ENCODE measurements at places on chromosomes 4 and X.

GRCh38 chr4:168893807-168894206, 116.2 kb downstream of the CBR4 start:
- peaks cover 6% of the 10 kb centered on the region for H3K4me1 ChIP-seq
- no peaks in the 10 kb centered on the region for H3K27me3 ChIP-seq
- peaks cover 62% of the 10 kb centered on the region for H3K36me3 ChIP-seq
- DNase-seq = no peak
- no peak overlapping the region for H3K4me3 ChIP-seq
- no peak overlapping the region for H3K27ac ChIP-seq

DNA sequence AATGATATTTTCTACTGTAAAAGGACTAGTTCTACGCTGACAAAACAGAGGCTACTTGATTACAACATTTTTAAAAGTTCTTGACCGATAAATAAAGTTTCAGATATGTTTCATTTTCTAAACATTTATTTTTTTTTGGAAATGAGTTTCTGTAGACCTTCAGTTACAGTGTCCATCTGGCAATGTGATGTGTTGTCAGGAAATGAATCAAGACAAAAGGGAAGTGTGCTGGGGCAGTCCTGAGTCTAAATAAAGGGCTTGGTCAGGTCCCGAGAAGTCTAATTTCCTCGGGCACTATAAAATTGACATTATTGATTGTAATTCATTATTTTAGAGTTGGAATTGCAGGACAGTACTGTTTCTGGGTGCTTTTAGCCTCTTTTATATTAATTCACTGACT, 57.0 kb upstream of the FTHL17 start:
- no peaks in the 10 kb centered on the region for H3K36me3 ChIP-seq
- H3K4me3 ChIP-seq = no peak overlapping the region
- DNase-seq = no peak
- no peak overlapping the region for H3K27ac ChIP-seq

- H3K27ac ChIP-seq = no peak overlapping the region
- DNase-seq = no peak
- no peak overlapping the region for H3K4me3 ChIP-seq
- no peaks in the 10 kb centered on the region for H3K27me3 ChIP-seq
- no peaks in the 10 kb centered on the region for H3K36me3 ChIP-seq
Measured at GRCh38 chr4:141432000-141432712, 204.2 kb upstream of the IL15 start.

DNA sequence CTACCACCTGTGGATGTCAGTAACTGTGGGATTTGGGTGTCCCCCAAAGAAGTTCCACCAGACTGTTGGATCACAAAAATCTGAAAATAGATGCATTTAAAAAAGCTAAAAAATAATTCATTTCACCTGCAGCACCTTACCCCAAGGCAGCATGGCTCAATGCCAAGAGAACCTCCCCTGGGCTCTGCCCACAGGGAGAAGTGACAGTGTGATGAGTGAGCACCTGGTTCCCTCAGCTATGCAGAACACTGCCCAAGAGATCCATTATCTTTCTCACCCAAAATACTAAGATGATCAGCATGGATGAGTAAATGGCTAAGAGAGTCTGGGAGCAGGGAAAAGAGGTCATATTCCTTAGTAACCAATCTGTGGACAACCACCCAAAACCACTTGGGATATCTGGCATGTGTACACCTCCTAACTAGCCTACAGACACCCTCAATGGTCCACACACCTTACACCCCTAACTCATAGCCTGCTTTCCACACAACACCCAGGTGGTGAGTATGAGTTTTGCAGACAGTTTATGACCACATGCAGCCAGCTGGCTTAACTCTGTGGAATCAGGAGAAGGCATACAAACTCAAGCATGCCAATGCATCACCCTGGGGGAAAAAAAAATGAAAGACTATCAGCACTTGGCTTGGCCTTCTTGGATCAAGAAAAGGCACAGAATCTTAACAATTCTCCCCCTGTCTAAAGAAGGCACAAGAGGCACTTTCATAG, 416.5 kb upstream of the SMIM31 start:
- H3K27ac ChIP-seq = no peak overlapping the region
- H3K4me1 ChIP-seq = no peaks in the 10 kb centered on the region
- no peaks in the 10 kb centered on the region for H3K27me3 ChIP-seq
- no peaks in the 10 kb centered on the region for H3K36me3 ChIP-seq

DNA sequence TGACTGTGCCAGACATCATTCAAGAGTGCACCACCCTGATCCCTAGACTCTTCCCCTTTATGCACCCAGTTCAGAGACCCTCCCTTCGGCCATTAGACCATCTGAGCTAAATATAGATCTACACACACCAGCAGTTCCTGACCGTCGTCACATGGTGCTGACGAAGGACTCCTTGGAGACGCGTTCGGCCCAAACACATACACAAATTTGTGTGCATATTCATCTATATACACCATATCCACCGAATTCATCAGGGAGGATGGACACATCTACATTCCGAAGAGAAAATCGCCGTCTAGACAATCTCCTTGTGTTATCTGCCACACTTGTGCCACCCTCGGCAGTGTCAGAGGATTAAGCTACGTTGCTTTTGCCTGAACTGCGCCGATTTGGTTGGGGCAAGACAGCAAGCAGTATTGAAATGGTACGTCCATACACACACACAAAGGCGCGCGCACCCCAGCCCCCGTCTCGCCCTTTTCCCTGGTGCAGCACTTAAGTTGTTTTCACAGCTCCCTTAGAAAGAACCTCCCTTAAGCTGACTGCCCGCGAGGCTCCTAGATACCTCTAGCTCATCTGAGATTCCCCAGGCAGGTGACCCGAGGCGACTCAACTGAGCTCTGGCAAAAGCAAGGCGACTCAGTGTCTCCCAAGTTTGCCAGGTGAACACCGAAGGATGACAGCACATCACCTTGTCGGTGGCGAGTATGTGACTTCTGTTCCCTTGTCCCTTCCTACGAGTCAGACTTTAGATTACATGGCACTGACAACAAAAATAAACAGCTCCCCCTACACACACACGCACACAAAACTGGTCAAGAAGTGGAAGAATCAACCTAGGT, 1.0 kb downstream of the RASGEF1B start:
- no peaks in the 10 kb centered on the region for H3K27me3 ChIP-seq
- H3K36me3 ChIP-seq = no peaks in the 10 kb centered on the region
- peaks cover 29% of the 10 kb centered on the region for H3K4me1 ChIP-seq
- peak overlapping the region; percentile 89 for H3K27ac ChIP-seq
- no peak for DNase-seq
- peak overlapping the region; percentile 57 for H3K4me3 ChIP-seq

- no peak overlapping the region for H3K27ac ChIP-seq
- no peak overlapping the region for H3K4me3 ChIP-seq
- H3K27me3 ChIP-seq = no peaks in the 10 kb centered on the region
- no peaks in the 10 kb centered on the region for H3K4me1 ChIP-seq
- no peak for DNase-seq
Measured at GRCh38 chr4:133472244-133472643, 323.1 kb downstream of the PCDH10 start.

DNA sequence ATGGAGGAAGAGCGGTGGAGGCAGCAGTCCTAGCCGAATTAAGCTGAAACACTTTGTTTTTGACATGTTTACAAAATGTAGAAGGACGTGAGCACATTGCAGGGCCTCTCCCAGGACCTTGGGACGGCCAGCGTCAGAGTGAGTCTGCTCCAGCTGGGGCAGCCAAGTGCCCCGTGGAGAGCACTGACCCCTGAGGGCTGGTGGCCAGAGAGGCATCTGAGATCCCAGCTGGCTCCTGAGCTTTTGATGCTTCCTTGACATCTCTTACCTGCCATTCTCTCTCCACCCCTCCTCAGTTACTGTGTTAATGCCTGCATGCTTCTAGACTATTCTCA, 24.7 kb downstream of the NAT8L start:
- no peak for DNase-seq
- H3K27me3 ChIP-seq = no peaks in the 10 kb centered on the region
- no peaks in the 10 kb centered on the region for H3K4me1 ChIP-seq
- no peak overlapping the region for H3K4me3 ChIP-seq
- H3K36me3 ChIP-seq = no peaks in the 10 kb centered on the region

DNA sequence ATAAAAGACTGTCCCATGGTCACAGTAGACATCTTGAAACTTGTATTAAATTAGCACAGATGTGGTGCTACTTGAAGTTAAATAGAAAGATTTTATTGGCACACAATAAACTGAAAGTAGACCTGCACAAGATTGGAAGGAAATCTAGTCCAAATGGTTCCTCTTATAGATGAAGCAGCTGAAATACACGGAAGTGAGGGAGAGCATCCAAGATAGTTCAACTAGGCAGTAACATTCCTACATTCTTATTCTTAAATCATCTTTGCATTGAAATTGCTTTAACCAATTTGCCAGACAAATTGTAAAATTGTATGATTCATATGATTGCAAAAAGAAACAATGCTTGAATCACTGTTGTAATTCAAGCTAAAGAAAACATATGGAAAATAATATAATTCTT, 87.6 kb upstream of the VCX3B start:
- no peaks in the 10 kb centered on the region for H3K36me3 ChIP-seq
- H3K27me3 ChIP-seq = no peaks in the 10 kb centered on the region
- DNase-seq = no peak
- H3K4me3 ChIP-seq = no peak overlapping the region

DNA sequence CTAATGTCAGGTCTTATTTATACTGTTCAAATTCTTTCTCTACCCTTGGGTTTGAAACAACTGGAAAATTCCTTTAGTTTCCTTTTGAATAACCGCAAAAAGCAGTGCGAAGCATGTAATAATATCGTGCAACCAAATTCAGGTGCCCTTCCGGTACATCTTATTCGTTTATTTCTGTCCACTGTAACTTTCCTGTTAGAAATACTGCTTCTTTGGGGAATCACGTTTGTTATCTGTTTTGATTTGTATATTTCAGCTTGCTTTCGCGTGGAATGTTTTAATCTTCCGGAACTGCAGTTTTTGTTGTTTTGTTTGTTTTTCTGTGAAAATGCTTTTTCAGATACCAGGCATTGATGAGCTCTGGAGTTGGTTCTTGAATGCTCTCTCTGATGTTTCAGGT, 85.7 kb upstream of the HPRT1 start:
- no peak for DNase-seq
- peaks cover 18% of the 10 kb centered on the region for H3K4me1 ChIP-seq
- no peaks in the 10 kb centered on the region for H3K27me3 ChIP-seq

DNA sequence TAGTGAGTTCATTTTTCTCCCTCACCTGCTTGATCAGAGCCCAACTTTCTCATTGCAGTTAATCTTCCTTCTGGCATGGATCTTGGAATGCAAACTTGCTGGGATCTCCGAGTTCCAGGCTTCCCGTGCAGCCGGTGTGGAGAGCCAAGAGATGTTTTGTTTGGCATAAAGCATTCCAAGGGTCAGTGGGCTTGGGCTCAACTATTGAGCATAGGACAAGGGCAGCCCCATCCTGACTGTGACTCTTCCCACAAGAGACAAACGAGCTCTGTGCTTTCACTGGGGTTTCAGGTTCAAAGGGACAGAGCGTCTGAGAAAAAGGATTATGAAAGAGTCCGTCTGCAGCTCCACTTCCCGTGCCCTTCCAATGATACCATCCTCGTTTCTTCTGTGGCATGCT, 10.5 kb downstream of the TLR7 start:
- H3K4me1 ChIP-seq = no peaks in the 10 kb centered on the region
- no peaks in the 10 kb centered on the region for H3K36me3 ChIP-seq
- H3K27me3 ChIP-seq = no peaks in the 10 kb centered on the region
- H3K27ac ChIP-seq = no peak overlapping the region
- no peak overlapping the region for H3K4me3 ChIP-seq

- H3K27me3 ChIP-seq = no peaks in the 10 kb centered on the region
- no peak overlapping the region for H3K4me3 ChIP-seq
- H3K4me1 ChIP-seq = peaks cover 54% of the 10 kb centered on the region
- peaks cover 18% of the 10 kb centered on the region for H3K36me3 ChIP-seq
- DNase-seq = no peak
Measured at GRCh38 chr4:2472187-2472586, 3.3 kb downstream of the RNF4 start.

DNA sequence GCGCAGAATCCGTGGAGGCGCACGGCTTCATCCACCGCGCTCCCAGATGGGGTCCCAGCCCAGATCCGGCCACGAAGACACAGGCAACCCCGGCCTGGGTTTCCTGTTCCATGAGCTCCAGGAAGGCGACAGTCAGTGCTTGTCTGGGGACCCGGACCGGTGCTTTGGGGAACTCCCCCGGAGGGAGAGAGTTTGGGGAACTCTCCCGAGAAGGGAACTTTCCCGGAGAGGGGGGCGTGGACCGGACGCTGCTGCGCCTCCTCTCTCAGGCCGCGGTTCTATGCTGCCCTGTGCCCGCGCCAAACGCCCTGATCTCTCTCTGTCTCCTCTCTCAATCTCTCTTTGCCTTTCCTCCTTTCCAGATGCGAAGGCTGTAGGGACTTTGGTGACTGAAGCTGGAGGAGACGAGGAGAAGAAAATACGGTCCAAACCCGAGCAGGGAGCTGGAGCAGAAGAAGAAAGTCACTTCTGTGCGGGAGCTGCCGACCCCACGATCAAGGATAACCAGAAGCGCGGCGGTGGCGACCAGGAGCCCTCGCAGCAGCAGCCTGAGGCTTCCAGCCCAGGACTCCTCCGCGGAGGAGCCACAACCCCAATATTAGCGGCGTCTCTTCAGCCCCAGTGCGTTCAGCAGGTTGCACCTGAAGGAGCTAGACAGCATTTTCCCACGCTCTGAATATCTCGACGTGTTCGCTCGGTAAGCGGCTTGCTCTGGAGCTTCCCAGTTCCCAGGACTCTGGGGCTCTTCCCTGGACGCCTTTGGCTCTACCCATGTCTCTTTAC, 47.6 kb upstream of the NKAP start:
- H3K4me1 ChIP-seq = peaks cover 13% of the 10 kb centered on the region
- no peak overlapping the region for H3K27ac ChIP-seq
- no peak overlapping the region for H3K4me3 ChIP-seq
- peaks cover 4% of the 10 kb centered on the region for H3K27me3 ChIP-seq

DNA sequence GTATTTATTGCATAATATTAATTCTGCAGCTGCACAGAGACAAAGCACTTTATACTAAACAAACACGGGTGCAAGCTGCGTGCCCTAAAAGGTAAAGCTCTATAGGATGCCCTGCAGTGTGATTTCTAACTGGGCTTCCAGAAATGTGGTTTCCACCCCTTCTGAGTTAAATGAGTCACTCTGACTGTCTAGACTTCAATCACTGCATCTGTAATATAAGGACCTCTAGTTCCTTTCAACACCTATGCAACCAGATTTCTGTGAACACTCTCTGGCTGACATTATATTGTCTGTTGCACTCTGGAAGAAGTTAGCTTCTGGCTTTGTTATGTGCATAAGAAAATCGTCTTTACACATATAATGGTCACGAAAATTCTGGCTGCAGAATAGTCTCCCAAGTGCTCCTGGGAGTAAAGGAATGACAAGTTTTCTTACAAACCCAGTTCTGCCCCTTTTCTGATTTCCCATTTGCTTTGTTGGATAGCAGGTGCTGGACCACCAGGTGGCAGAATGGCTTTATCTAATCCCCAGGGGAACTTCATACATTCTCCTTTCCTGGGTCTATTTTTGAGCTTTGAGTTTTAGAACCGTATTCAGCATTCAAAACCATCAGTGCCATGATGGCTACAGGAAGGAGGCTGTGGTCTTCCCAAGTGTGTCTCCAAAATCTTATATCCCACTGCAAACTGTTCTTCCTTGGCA, 842.2 kb downstream of the STIM2 start:
- H3K27me3 ChIP-seq = no peaks in the 10 kb centered on the region
- DNase-seq = no peak
- no peak overlapping the region for H3K4me3 ChIP-seq
- H3K27ac ChIP-seq = no peak overlapping the region
- H3K36me3 ChIP-seq = no peaks in the 10 kb centered on the region

- no peaks in the 10 kb centered on the region for H3K27me3 ChIP-seq
- no peak overlapping the region for H3K27ac ChIP-seq
- DNase-seq = no peak
- H3K4me1 ChIP-seq = no peaks in the 10 kb centered on the region
Measured at GRCh38 chrX:10062980-10063379, 93.8 kb upstream of the CLCN4 start.
